Stimulated activated CD4-positive, alpha-beta T cell treated with anti-CD3 and anti-CD28 coated beads, Interleukin-2, amount 100 ng/mL, for 48 hours (primary cell): ENCODE measurements at places on chromosomes 7 and 10.

- no peak for DNase-seq
Observed at GRCh38 chr7:27111042-27111750, 8.7 kb upstream of the HOXA2 start.

DNA sequence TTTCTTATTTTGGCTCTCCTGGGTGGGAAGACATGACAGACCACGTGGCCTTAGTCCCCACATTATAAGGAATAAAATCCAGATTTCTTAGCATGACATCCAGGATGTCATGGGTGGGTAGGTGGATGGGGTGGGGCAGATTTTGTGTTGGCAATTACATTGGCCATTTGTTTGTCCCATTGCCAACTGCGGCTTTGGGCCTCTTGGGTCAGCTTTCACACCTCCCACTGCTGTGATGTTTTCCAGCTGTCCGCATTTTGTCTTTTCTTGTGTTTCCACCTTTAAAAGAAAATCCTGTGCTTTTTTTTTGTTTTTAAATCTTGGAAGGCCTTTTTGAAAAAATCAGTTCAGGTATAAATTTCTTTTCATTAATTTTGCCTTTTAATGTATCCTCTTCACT is 237.0 kb downstream of the SDK1 start:
- no peak for DNase-seq

DNA sequence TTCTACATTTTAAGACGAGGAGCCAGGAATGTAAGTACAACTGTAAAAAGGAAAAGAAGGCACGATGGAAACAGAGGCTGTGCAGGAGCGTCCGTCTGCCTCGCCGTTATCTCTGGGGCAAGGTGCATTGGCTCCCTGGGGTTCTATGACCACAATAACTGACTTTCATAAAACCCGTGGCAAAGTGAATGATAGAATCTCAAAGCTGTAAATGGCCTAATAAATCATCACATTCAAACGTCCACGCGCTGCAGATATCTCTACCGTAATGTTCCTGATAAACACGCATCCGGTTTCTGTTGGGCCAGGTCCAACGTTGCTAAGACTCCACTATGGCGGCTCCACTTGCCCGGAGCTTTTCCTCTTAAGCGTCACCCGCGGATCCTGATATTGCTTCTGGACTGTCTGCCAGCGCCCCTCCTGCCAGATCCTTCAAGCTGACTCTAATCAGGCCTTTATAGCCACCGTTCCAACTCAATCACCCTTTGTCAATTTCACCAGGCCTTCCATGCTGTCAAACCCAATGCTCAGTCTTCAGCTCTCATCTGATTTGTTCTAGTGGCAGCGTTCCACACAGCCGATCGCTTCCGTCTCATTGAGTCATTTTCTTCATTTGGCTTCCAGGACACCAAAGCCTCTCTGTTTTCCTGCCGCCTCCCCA is 265.6 kb upstream of the FOXK1 start:
- no peak for DNase-seq

GRCh38 chr10:86048571-86048970 is 318.0 kb downstream of the GRID1 start:
- DNase-seq: no peak

- DNase-seq: peak; percentile 33
Observed at GRCh38 chr10:75395066-75395931, 6.3 kb downstream of the ZNF503 start.

DNA sequence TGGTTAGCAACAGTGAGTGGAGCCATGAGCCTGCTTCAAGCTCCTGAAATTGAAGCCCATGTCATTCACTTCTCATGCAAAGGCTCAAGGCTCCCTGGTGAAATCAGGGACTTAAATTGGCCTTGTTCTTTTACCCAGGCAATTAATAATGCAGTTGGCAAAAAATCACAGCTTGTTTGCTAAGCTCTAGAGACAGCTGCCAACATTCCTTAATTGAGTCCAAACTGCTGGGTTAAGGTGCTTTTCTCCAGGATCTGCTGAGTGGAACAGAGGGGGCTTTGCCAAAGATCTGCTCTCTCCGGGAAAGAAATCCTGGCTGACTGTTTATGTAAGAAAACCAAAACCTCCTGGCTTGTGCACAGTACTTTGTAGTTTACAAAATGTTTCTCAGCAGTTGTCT is 257.6 kb upstream of the GHITM start:
- no peak for DNase-seq

GRCh38 chr10:129134371-129134770 is 332.7 kb upstream of the MGMT start:
- DNase-seq: no peak

DNA sequence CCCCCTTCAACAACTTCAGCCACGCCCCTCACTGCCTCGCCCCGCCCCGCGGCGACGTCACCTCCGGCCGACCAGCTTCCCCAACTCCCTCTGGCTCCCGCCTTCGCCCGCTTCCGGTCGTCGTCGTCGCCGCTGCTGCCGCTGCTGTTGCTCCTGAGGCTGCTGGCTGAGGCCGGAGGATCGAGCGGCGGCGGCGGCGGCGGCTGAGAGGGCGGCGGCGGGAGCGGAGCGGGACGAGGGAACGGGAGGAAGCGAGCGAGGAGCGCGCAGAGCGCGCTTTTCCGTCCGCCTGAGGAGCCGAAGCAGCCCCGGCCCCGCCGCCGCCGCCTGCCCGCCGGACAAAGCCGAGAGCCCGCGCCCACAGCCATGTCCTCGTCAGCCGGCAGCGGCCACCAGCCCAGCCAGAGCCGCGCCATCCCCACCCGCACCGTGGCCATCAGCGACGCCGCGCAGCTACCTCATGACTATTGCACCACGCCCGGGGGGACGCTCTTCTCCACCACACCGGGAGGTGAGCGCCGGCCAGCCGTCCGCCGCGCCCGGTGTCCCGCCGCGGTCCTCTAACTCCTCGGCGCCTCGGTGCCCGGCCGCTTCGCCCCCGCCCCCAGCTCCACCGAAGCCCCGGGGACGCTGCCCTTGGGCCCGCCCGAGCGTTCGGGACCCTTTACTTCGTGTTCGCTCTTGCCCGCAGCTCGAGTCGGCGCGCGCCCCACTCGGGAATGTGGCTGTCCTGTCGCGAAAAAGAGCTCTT is at the start of gene EIF4EBP2:
EIF4EBP2 (plus strand) TSS at position 110 of the 751 bp plus-strand sequence; CDS start at position 367, 257 bp downstream.
- DNase-seq: peak; percentile 100
